Chondrocyte (in vitro differentiated cells): ENCODE measurements at places on chromosomes 2 and 18.

DNA sequence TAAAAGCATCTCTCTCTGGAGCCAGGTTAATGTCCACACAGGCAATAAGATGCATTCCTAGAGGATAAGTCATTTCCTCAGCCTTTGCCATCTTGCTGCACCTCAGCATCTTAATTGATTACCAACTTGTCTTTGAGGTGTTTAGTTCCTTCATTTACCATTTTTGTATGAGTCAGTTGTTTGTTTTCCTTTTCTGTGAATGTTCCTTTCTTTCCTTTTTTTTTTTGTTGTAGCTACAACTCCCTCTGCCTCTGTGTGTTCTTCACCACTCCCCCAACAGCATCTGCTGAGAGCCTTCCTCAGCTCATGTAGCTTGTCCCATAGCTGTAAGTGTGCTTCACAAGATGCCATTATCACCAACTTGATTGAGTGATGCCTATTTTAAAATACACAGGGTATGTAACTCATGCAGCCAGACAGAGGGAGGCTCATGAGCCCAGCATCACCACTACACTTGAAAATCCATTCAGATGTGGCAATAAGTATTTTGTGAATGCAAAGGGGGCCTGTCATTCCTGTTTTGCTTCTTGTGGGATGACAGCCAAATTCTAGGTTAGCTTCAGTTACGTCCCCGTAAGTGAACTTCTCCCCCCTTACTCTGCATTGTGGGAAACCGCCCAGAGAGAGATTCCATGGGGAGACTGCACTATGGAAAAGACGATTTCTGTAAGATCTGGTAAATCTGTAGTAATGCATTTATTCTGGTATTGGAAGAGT, 315.9 kb upstream of the ZEB2 start:
- no peak for DNase-seq

- no peak for DNase-seq
Measured at GRCh38 chr2:182048088-182048487, 62.4 kb downstream of the PPP1R1C start.

- no peak for DNase-seq
Measured at GRCh38 chr18:80148326-80149199, 39.5 kb downstream of the ADNP2 start.

- DNase-seq = peak; percentile 18
Measured at GRCh38 chr2:237879058-237879430, 19.6 kb downstream of the RAMP1 start.

DNA sequence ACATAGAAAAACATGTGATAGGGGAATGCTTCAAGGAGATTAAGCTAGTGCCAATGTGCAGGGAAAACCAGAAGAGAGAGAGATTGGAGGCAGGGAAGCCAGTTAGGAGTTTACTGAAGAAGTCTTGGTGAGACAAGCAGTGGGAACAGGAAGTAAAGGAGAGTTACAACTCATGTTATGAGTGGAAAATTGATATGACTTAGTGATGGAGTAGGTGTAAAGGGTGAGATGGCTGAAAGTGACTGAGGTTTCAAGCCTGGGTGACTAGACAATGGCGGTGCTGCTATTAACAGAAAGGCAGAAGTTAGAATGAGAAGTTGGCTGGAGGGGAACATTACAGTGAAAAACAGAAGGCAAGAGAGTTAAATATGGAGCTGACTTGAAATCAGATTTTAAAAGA, 16.5 kb downstream of the DOK1 start:
- DNase-seq = no peak

DNA sequence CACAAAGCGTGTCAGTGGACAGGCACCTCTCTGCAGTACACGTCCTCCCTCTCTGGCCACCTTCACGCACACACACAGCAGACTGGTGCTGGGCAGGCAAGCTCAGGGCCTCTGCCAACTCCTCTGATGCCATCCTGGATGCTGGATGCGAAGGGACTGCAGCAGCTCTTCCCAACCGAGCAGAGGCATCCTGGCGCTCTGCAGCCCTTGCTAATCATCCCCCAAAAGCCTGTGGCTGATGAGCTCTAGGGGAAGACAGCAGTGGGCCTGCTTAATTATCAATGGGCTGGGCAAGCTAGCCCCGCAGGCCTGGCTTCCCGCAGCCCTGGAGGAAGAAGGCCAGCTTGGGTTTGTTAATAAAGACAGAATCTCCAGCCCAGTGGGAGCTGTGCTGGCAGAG, 71.3 kb upstream of the TEX51 start:
- DNase-seq = no peak

DNA sequence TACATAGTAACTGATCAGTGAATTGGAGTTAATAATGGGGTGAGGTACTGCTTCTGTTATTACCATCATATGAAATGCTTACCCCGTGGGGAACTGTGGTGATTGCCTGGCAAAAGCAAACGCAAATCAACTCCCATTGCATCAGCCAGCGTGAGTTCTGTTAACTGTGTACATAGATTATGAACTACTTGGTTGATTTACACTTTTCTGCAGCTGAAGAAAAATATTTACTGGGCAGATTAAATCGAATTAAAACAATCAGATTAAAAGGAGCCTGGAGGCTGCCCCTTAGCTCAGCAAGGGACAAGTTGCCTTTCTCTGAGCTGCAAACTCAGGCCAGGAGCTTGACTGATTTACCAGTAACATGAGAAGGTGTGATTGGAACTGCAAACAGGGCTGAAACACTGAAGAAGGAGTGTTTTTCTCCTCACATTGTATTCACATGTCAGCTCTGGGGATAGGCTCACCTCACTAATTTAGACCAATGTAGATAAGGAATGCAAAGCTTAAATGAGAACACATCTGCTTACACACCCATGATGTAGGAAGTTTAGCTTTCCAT, 220.1 kb downstream of the OSR1 start:
- DNase-seq = no peak

DNA sequence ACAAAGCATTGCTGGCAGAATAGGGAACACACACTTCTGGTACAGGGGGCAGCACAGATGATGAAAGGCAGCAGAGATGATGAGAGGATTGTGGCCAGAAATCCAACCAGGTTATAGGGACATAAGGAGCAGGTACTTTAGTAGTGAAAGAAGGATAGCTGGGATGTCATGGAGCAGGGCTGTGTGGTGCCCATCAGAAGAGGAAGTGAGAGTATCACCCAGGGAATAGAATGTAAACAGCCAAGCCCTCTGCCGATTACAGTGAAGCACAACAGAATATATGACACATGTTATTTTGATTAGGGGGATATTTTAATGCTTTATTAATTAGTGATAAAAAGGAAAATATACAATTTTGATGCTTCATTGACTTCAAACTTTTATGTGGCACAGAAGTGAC, 883.4 kb upstream of the CDH2 start:
- DNase-seq = no peak

- DNase-seq = no peak
Measured at GRCh38 chr2:96739076-96739632, 710 bp downstream of the LMAN2L start.

GRCh38 chr2:12430407-12431133, 286.2 kb upstream of the TRIB2 start:
- DNase-seq = no peak

DNA sequence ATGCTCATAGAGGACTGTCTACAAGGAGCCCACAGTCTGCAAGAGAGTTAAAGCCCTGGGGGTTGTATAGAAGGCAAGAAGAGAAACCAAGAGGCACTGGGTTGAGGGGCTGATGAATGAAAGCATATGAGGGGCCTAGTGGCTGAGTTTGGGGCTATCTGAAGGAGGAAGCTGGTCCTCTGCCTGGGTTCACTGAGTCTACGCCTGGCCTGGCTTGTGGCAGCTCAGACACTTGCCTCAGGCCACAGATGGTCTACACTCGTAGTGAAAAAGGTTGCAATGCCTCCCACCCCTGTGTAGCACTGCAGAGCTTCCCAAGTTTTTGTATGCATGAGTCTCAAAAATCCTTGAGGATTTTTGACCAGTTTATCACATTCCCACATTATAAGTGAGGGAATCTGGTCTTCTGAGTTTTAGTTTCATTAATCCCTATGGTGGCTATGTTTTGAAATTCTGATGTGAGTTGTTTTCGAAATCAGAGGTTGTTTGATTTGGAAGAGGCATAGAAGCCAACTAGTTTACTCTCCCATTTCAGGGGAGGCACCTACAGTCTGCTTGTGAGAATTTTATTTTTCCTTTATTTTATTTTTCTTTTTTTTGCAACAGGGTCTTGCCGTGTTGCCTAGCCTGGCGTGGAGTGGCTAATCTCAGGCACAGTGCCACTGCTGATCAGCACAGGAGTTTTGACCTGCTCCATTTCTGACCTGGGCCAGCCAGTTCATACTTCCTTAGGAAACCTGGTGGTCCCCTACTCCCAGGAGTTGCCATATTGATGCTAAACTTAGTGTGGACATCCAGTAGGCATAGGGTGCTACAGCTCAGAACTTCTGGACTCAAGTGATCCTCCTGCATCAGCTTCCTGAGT, 10.0 kb downstream of the MYCN start:
- DNase-seq = no peak

GRCh38 chr2:45780541-45781463, 129.3 kb downstream of the PRKCE start:
- DNase-seq = no peak

- DNase-seq = no peak
Measured at GRCh38 chr2:21046506-21046905, 2.6 kb upstream of the APOB start.

DNA sequence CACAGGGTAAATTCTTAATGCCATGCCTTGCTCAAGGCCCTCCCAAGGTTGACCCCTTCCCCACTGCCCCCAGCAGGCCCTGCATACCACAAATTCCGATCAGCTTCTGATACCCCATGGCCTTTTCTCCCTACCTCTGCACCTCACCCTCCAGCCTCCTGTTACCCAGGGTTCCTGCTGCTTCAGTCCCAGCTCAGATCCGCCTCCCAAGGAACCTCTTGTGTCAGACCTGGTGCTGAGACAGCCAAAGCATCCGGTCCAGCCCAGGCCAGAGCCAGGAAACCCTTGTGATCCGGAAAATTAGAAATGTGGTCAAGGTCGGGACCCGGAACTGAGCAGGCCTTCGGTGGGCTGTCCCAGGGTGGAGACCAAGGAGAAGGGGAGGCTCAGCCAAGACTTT, 231.3 kb downstream of the BCL2 start:
- DNase-seq = no peak

DNA sequence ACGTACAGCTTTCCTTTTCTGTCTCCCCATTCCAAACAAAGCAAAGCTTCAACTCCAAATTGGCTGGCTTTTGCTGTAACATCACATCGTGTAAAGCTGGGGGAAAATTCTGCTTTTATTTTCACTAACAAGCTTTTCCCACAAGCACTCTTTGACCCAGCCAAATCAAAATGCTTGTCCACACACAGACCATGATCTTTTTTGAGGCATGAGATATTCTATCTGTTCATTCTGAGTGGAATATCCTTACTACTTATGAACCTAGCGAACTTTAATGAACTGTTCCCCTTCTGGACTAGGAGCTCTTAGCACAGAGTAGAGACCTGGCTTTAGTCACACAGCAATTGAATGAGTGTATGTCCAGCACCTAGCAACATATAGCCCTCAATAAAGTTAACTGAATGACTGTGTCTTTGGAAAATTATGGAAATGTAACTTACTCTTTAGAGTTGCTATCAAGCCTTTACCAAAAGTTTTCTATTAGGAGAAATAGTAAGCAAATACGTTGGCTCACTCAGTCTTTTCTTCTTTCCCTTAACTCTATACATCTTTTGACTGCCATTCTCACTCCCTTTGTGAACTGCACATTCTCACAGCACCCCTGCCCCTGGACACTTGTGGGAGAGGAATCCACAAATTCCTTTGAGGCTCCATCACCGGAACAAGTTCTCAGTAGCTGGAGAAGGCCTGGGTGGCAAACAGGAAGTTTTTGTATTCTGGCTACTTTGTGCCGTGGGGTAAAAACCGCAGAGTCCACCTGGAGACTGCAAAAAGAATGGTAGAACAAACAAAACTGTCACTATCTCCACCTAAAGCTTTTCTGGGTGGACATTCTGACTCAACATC, 1.3 kb upstream of the UBE2E3 start:
- DNase-seq = no peak

DNA sequence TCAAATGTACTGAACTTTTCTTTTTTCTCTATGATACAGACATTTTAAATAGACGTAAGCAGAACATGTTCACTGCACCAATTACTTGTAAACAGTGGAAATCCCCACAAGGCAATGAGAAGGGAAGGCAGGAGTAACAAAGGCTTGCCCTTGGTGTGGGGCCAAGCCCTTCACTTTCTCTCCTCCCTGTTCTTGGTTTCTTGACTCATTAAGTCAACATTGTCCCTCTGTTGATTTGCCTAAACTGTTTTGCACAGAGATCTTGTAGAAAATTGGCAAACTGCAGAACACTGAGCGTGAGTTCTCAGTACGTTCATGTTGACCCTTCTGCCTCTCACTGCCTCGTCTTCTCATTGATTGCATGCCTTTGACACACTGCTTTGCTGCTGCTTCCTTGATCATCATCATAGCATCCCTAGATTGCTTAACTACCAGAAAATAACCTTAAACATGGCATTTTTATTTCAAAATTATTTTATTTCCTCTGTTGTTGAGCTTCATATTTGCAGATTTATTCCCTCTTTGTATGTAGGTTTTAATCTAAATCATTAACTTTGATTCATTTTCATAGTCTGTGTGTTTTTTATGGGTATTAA, 257.7 kb downstream of the PTGR3 start:
- no peak for DNase-seq

- DNase-seq = no peak
Measured at GRCh38 chr2:101410746-101411145, 23.4 kb upstream of the CREG2 start.

DNA sequence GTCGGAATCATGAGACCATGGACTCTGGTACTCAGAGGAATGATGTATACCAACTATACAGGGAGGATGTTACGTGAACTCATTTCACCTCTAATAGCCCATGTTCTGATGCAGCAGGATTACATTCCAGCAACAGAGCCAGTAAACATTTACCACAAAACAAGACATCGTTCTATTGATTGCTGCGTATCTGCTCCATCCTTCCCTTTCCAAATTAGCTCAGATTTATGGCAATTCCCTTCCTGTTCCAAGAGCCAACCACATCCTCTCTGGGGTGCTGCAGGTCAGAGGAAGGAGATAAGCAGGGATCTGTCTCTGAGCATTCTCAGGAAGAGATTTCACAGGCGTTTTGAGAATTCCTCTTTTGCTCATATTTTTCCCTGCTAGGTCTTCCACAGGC, 98.3 kb downstream of the KLF7 start:
- no peak for DNase-seq

- DNase-seq = no peak
Measured at GRCh38 chr2:136381722-136382633, 264.0 kb upstream of the CXCR4 start.

DNA sequence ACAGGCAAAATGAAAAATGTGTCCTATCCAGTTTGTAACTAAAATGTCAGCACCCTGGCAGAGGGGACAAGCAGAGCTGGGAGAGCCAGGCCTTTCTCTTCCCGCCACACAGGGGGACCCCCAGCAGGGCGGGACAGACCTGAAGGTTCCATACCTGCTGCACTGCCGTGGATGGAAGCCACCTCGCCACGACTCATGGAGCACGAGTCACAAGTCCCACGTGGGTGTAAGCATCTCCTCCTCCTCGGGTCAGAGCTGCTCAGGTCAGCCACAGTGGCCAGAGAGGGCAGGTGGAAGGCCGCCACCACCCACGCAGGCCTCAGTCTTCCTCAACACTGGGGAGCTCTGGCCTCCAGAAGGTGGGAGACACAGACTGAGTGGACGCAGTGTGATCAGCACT, 21.0 kb downstream of the C1QL2 start:
- DNase-seq = peak; percentile 85
